ENCODE measurements at places on chromosomes 5 and 9. TPM values are rescaled to one million over a fixed set of nuclear protein-coding genes. Genes with fewer than 3 reads are reported as not detected.

Gene HACD4
- total RNA-seq: 13.6 TPM

Gene HSD17B3
- total RNA-seq: 0.34 TPM

DNA sequence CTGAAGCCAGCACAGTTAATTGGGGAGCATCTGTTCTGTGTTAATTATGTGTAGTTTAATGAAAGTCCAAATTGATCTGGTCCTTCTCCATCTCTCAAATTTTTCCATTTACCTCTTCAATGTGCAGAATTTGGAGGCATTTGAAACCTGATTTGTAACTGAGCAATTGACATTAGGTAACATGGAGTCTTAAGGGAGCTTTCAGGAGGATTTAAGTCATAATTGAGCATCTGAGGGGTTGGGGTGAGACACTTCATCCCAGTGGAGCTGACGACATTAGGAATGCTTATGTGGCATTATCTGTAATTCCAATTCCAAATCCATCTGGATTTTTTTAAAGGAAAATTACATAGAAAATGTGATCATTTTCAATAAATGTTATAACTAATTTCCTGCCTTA lies 1015.9 kb downstream of the TLE1 start:
- DNase-seq: no peak
- H3K4me1 ChIP-seq: no peaks in the 10 kb centered on the region
- no peak overlapping the region for H3K4me3 ChIP-seq

- no peak for DNase-seq
- no peaks in the 10 kb centered on the region for H3K27me3 ChIP-seq
- H3K4me1 ChIP-seq: peaks cover 88% of the 10 kb centered on the region
- H3K27ac ChIP-seq: peak overlapping the region; percentile 64
- peak overlapping the region; percentile 54 for H3K4me3 ChIP-seq
Measured at GRCh38 chr9:131406563-131407436, 12.9 kb downstream of the PRRC2B start.

- peaks cover 18% of the 10 kb centered on the region for H3K36me3 ChIP-seq
- no peak overlapping the region for H3K4me3 ChIP-seq
- H3K27ac ChIP-seq: no peak overlapping the region
- no peaks in the 10 kb centered on the region for H3K27me3 ChIP-seq
- no peak for DNase-seq
Measured at GRCh38 chr5:146463446-146463845, 16.3 kb downstream of the TCERG1 start.

- H3K4me1 ChIP-seq: no peaks in the 10 kb centered on the region
- no peak for DNase-seq
- H3K4me3 ChIP-seq: no peak overlapping the region
- H3K27ac ChIP-seq: no peak overlapping the region
- H3K27me3 ChIP-seq: no peaks in the 10 kb centered on the region
Measured at GRCh38 chr9:97578846-97579245, 54.3 kb downstream of the TSTD2 start.

- H3K4me3 ChIP-seq: no peak overlapping the region
- H3K27ac ChIP-seq: no peak overlapping the region
- no peak for DNase-seq
- no peaks in the 10 kb centered on the region for H3K36me3 ChIP-seq
- H3K27me3 ChIP-seq: no peaks in the 10 kb centered on the region
Measured at GRCh38 chr9:111866976-111867375, 29.6 kb upstream of the UGCG start.

GRCh38 chr5:179974946-179975712 lies 67.4 kb upstream of the TBC1D9B start:
- no peak overlapping the region for H3K27ac ChIP-seq
- no peaks in the 10 kb centered on the region for H3K27me3 ChIP-seq
- no peak overlapping the region for H3K4me3 ChIP-seq
- DNase-seq: peak; percentile 26
- peaks cover 21% of the 10 kb centered on the region for H3K36me3 ChIP-seq

All from naive thymus-derived CD4-positive, alpha-beta T cell (primary cell).